Pulmonary artery endothelial cell (primary cell): ENCODE measurements at places on chromosomes 3 and 15.
A peak's percentile ranks its signal among the peaks of the same experiment; 100 is the strongest.

GRCh38 chr3:123475786-123476185 is 26.9 kb upstream of the ADCY5 start:
- no peak for DNase-seq

DNA sequence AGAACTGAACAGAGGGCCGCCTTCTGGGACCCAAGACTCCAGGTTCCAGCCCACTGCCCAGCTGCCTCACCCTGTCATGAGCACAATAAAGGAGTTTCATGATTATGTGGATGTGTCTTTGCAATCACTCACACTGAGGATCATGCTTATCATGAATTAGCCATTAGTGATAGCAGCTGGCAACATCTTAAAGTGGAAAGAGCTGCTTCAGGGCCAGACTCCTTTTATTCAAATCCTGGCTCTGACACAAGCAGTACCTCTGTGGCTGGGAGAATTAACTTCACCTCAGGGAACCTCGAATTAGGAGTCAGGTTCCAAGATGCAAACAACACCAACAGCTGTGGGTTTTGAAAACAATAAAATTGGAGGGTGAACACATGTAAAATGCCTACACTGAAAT is 6.6 kb upstream of the SCAP start:
- DNase-seq: no peak

DNA sequence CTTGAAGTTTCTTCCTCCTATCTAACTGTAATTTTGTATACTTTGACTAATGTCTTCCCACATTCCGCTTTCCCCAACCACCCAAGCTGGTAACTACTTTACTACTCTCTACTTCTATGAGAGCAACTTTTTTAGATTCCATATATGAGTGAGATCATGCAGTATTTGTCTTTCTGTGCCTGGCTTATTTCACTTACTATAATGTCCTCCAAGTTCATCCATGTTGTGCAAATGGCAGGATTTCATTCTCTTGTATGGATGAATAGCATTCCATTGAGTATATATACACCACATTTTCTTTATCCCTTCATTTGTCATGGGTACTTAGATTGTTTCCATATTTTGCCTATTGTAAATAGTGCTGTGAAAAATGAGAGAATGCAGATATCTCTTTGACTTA is 78.5 kb upstream of the CCNL1 start:
- DNase-seq: no peak

DNA sequence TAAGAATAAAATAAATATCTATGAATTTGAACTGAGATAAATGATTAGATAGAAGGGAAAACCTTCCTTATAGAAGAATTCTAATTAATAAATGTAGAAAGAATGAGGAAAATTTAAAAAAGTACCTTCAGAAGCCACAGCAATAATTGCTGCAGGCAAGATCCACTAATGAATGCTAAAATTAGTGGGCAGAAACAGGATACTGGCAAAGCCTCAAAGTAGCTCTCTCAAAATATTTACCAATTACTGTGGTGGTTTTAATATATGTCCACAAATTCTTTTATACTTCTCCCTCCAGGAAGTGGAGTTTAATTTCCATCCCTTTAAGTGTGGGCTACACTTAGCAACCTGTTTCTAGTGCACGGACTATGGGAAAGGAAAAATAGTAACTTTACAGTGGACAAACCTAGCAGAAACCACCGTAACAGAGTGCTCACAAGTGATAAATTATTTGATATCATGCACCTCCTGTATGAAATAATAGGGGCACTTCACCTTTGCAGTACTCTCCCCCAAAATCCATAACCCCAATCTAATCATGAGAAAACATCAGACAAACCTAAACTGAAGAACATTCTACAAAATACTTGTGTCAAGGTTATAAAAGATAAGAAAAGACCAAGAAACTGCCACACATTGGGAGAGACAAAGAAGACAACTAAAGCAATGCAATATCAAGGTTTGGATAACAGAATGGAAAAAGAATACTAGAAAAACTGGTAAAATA is 6.8 kb downstream of the PEAK1 start:
- no peak for DNase-seq

- no peak for DNase-seq
Measured at GRCh38 chr3:79230266-79230665, 537.5 kb downstream of the ROBO1 start.

DNA sequence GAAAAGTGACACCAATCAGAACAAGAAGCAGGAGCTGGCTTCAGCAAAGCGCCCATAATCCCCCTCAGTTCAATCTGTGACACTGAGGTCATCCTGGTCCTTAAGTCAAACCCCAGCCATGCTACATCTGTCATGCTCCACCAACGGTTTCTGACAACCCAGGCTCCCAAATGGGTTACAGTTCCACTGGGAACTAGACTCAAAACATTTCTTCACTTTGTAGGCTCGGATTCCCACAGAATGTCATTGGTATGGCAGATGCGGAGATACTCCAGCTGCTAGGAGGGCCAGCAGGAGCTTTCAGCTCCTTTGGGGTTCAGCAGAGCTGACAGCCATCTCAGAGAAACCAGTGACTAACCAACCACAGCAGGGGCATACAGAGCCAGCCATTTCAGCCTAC is 48.9 kb downstream of the SUMF1 start:
- no peak for DNase-seq

DNA sequence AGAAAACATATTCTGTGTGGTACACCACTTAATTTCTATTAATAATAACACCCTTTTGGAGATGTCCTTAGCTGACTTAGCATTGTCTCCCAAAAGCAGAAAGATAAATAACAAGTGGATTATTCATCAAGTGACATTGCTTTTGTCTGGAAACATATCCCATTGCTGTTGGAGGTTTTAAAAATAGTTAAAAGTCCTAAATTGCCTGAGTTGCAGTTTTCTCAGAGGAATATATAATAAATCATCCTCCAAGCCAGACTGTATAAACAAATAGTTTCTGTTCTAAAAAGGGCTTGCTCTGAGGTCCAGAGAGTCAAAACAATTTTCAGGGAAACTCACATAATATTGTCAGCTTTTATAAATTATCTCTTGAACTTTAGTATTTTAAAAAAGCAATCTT is 60.4 kb upstream of the CD96 start:
- DNase-seq: no peak

GRCh38 chr3:159779883-159780282 is 208.8 kb upstream of the IL12A start:
- no peak for DNase-seq

DNA sequence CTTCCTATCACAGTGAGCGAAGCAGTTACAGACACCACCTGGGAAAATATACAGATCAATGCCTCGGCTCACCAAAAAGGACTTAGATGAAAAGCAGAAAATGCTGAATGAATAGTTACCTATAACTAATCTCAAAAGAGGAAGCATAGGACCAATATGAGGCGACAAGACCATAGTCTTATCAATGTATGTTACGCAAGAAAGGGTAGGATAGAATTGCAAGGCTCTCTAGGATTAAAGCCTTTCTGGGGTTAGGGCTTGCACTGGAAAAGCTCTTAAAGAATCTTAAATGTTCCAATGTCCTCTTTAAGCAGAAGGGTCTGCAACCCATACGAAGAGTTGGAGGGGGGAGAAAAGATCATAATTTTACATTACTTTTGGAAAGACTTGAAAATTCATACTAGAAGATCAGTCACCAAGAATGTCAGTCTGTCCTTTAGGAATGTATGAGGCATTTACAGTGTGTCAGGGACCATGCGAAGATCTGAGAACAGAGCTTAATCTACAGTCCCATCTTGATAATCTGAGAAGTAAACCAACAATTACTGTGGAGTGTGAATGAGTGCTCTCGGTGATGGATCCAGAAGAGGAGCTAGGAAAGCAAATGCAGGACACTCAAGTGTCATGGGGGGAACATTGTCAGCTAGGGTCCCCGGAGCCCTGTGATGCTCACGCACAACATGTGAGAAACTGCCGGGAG is 185.9 kb downstream of the GREM1 start:
- no peak for DNase-seq

GRCh38 chr3:41356775-41357174 is 157.5 kb downstream of the CTNNB1 start:
- DNase-seq: no peak

DNA sequence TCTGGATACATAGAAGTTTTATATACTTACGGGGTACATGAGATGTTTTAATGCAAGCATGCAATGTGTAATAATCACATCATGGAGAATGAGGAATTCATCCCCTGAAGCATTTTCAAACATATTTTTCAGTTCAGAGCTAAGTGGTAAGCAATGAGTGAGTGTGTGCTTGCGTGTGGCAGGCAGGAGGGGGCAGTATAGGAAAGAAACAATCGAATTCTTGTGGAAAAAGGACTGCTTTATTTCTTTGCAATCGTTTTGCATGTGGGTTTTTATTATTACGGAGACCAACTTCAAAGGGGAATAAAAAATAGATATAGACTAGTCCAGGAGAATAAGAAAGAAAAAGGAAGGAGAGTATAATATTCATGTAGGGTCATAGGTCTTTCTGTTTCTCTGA is 271.6 kb downstream of the CHL1 start:
- no peak for DNase-seq

- no peak for DNase-seq
Measured at GRCh38 chr15:73321496-73322450, 47.0 kb downstream of the HCN4 start.

DNA sequence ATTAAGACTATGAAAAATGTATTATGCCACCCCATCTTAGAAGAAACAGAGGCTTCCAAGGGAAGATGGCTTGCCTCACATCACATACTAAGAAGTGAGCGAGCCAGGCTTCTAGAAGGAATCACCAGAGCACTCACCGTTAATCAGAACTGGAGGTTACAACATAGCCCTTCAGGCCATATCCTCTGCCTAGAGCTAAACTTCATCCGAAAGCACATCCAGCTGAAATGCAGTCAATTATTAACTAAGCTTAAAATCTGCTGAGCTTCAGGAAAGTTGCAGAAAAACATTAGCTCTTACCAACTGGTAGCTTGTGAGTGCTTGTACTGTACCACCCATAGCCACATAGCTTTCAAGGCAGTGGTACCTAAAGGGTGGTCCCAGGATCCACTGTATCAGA is 483.2 kb downstream of the TBL1XR1 start:
- no peak for DNase-seq

GRCh38 chr15:76185716-76186115 is 125.6 kb downstream of the ETFA start:
- DNase-seq: peak; percentile 15

- no peak for DNase-seq
Measured at GRCh38 chr3:106560451-106560966, 691.7 kb upstream of the CBLB start.

GRCh38 chr3:159038405-159038804 is 236.6 kb downstream of the MFSD1 start:
- DNase-seq: no peak

DNA sequence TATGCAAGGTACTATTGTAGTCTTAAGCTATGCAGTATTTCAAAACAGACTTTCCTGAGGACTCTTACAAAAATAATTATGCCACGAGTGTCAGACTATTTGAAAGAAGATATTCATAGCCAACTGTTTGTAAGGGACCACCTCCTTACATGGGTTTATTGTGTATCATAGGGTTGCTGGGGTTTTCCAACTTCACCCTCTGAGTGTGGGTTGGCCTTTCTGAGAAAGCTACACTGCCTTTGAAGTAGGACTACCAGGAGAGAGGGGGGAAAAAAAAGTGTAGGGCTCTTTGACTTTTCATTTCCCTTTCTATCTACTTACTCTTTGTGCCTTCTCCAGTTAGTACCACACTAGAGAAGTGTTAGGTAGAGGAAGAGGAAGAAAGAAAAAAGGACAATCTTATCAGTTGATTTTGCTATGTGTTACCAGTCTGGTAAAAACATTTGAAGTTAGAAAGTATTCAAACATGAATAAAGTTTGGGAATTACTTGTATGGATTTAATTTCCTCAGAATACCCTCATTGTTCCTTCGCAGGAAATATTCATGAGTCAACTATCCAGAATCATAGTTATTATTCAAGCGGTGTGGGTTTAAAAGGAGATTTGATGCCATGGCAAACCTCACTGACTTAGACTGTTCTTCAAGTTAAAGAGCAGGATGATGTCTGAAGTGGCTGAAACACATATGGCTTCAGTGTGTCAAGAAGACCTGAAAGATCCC is 329.3 kb upstream of the THBS1 start:
- DNase-seq: peak; percentile 84

- DNase-seq: no peak
Measured at GRCh38 chr15:86892774-86893449, 813.2 kb downstream of the AGBL1 start.

DNA sequence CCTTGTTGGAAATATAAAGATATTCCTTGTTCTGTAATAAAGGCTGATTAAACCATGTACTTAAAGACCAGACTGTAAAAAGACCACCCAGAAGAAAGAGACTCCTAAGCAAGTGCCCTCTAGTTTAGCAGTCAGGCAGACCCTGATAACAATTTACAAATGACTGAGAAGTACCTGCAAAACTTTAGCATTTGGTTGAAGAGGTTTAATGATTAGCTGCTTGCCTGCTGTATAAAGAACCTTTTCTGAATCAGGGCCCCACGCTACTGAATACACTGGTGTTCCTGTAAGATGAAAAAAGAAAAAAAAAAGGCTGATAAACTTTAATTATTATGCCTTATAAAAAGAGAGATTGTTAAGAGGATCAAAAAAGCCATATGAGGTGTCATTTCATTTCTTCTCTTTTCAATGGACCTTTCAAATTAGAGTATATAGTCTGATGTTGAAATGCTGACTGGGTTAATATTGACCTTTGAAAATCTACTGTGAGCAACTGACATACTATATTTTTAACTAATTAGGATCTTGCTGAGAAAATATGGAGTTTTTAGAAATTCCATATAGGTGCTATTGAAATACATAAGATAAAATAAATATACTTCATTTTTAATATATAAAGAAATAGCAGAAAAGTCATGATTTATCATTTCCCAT is 33.0 kb downstream of the IFT80 start:
- no peak for DNase-seq

GRCh38 chr15:95498961-95499360 is 831.5 kb upstream of the NR2F2 start:
- DNase-seq: no peak

GRCh38 chr3:28980631-28981030 is 300.2 kb upstream of the RBMS3 start:
- no peak for DNase-seq

DNA sequence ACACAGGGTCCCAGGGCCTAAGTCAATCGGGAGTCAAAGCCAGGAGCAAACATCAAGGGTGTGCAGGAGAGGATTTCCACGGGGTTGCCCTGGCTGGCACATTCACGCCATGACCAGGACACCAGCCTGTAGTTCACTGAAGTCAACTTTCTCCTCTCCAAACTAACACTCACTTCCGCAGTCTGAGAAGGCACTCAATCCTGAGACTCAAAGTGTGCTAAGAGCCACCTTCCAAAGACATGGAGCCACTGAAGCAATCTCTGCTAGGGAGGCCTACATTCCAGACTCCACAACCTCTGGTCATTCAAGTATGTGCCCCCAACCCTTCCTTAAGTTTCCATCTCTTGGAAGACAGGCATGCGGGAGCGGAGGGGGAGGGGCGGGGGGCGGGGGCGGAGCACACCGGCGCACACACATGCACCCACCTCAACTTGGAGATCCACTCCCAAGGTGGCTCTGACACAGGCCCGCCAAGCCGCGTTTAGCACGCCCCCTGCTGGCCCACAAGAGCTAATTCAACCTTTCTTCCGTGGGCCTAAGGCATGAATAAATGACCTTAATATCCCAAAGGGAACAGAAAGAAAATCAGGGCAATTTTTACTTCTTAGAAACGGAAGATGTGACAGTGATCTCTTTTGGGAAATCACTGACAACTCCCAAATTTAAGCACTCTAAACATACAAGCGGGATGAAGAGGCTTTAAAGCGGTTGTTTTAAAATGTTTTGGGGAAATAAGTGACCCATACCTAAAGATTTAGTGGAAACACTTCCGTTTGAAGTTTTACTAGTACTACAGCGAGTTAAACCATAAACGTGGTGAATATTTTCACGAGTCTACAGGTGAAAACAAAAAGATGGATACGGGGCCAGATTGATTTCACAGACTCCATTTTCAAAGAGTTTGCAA is 162.5 kb upstream of the CHRNA7 start:
- DNase-seq: no peak
